GM13976 (cell line): ENCODE measurements at places on chromosomes 1 and 21.

DNA sequence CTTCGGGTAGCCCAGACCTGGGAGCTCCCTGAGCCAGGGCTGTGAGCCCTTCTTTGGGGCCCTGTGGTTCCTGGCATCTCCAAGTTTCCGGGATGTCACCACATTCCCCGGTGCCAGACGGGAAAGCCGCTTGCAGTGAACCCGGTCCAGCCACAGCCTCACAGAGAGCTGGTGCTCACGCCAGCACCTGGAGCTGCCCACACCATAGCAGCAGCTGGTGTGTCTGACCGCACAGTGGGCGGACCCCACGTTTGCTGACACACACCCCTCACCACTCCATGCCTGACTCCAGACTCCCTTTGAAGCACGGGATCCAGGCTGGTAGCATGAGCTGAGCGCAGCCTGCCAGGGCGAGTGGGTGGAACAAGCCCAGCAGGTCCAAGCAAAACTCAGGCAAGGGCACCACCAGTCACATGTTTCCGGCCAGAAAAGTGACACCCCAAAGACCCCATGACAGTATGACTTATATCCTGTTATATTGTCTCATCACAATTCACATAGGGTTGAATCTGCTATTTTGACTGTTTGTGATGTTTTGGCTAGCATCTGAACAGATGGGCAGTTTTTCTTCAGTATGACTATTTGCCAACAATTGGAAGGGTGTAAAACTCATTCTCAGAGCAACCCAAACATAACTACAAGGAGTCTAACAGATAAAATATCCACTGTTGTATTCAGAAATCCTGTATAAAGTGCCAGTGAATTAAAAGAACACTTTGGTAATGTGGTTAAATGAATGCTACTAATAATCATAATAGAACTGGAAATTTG lies 285.4 kb downstream of the SMYD3 start:
- DNase-seq, result no peak

GRCh38 chr1:151902858-151903257 lies 6.5 kb downstream of the THEM4 start:
- no peak for DNase-seq

DNA sequence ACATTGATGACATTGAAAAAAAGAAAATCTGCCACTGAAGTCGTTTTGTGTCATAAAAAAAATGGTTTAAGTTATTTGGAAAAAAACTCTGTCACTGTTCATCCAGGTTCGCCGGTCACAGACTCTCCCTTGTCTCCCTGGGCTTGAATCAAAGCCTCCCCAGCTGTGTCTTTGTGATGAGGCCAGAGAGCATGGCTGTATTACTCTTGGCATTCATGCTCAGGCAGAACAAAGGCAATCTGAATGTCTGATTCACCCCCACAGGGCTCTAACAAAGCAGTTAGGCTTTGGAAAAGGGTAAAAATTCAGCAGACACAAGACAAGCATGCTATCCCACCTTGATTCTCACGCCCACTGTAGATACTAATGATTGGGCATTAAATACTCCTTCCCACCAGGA lies 304.3 kb upstream of the PLD5 start:
- DNase-seq, result no peak

DNA sequence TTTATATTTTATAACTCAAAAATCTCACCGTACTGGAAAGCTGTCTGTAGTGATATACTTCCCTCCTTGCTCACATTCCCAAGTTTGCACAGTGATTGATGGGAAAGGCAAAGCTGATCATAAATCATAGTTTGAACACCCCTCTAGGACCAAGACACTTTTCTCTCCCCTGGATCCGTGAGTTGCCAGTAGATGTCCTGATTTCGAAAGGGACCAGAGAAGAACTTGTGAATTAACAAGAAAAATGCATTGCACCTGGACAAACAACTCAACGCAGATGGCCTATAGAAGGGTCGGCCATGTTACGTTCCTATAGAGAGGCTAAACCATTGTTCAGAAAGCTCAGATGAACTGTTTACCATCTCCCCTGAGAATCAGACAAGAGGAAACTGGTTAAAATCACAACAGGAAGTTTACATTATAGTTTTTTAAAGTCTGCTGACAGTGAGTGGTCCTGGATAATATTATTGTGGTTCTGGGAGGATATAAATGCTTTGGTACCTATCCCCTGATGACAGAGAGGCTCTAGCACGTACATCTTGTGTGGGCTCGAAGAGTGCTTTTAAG lies 124.0 kb upstream of the SLC45A1 start:
- DNase-seq, result no peak

- DNase-seq, result no peak
Measured at GRCh38 chr1:8389958-8390535, 72.1 kb downstream of the SLC45A1 start.

DNA sequence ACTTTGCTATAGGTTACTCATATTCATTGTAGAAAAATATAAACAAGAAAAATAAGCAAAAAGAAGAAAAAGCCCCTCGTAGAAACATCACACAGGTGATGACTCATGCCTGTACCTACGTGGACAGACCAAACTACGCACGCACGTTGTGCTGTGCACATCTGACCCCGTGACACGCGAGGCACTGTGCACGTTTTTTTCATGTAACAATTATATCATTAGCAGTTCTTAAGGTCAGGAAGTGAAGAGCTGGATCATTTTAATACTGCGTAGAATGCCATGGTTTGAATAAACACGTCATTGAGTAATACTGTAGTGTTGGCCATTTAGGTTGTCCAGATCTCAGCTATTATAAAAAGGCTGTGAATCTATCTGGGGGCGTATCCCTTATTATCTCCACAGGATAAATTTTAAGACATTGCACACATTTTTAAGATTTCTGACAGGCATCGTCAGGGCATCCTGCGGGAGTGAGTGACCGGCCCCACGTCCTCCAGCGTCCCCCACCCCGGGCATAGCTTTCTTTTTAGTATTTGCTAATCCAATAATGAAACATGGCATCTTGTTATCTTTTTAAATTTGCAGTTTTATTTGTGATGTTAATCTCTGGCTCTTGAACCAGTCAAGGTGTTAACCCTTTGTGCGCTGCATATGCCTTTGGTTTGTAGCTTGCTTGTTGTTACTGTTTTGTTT lies 23.4 kb upstream of the ADARB1 start:
- no peak for DNase-seq

GRCh38 chr1:184362876-184363275 lies 24.0 kb upstream of the C1orf21 start:
- no peak for DNase-seq

DNA sequence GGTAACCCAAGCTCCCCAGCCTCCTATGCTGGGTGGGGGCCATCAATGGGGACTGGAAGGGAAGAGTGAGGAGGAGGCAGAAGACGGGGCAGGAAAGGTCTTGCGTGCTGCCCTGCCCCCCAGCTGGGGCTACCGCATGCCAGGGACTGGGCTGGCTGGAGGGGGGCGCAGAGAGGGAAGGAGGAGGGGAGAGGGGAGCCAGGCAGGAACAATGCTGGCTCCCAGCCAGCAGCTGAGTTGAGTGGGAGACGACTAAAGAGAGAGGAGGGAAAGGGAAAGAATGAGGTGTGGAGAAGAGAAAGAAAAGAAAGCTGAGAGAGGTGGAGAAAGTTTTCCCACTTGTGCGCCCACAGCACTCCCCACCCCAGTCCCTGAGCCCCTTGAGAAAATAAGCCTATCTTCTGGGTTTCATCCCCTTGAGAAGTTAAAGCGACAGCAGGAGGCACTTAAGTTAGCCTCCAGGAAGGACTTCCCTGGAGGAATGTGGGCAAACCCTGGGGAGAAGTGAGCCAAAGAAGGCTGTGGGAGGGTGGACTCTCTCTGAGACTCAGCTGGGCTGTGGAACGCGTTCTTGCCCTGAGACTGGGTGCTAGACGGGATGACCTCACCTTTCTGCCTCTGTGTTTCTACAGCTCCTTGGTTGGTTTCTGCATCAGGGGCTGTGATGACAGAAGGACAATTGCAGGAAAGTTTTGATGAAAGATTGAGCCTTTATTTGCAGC lies 12.9 kb upstream of the NES start:
- no peak for DNase-seq

GRCh38 chr1:223006917-223007648 lies 136.0 kb downstream of the TLR5 start:
- no peak for DNase-seq

DNA sequence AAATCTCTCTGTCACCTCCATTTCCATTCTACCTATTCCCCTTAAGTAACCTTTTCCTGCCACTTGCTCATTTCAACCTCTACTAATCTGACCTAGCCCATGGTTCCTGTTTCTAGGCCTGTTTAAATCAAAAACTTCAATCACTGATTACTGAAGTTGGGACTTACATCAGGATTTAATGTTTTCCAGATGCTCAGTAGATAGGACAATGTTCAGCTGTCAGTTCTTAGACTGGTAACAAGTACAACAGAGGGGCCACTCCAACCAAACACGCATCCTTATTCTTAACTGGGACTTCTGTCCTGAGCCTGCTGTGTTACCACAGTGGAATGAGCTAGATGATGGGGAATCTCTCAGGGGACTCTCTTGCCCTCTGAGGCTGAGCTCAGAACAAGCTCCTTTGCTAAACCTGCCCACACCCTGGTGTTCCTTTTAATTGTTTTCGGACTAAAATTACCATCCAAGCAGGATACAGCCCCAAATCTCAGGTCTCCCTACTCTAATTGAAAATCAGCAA lies 974.6 kb downstream of the TTLL7 start:
- no peak for DNase-seq

DNA sequence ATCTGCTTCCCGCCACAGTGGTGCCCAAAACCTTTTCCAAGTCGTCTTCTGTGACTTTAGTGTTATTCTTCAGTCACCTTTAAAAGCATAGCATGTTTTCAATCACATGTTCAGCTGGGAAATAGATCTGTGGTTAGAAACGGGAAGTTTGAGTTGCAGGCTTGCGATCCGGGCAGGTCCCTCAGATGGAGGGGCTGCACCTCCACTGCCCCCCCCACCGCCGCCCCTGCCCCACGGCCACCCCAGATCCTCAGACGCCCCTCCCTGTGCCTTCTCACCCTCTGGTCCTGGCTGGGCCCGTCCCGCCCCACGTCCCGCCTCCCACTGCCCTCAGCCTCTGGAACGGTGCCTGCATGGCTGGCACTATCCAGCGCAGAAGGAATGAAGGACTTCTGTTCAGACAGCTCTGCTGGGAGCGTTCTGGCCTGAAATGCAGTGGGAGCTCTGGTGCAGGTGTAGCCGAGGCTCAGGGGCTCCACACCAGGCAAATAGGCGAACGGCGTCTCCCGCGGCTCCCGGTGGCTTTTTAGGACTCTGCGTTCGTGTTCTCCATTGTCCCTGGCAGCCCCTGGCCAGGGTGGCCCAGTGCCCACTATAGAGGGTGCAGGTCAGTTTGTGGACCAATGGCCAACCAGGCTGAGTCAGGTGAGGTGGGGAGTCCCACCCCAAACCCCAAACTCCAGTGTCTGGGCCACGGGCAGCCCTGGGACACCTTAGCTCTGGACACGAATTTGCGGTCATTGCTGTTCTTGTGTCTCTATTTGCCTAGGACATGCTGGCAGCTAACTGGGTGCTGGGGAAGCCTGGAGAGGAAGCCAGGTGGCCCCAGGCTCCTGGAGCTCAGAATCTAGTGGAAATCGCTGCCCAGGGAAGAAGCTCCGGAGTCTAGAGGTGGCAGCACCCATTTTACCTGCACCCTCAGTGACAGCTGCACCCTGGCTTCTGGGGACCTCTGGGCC lies 67.1 kb downstream of the FAAP20 start:
- DNase-seq, result no peak

- DNase-seq, result peak; percentile 79
Measured at GRCh38 chr1:202159534-202160371, 649 bp downstream of the PTPN7 start.

GRCh38 chr1:180085331-180085730 lies 69.3 kb upstream of the QSOX1 start:
- no peak for DNase-seq

DNA sequence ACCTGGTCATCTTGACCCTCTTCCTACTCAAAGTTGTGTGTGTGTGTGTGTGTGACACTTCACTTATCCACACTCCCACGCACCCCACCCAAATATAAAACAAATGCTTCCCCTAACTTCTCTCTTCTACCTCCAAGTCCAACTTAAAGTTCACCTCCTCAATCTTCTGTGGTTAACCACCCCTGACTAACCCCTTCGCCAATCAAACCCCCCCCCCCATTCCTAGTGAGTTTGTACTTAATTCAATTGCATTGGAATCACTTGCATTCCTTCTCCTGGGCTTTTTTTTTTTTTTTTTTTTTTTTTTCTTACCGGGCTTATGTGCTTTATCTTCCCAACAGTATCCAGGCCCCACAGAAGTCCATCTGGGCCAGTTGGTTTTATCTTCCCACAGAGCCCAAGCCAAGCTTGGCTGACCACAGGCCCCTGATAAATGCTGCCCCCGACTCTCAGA lies 78.4 kb downstream of the CD58 start:
- no peak for DNase-seq

DNA sequence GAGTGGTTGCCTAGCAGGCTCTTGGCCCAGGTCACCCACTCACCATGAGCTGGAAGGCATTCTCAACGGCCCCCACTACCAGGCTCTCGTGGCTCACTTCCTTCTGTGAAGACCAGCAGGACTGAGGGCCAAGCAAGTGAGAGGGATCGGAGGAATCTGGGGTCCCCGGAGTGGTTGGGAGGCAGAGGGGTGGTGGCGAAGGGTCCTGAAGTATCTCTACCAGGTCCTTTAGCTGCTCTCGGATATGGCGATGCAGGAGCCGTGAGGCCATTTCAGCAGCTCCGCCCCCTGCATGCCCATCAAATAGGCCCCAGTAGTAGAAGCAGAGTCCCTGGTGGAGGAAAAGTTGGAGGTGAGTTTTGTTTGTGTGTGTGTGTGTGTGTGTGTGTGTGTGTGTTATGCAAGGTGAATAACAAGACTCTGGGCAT lies 2.4 kb downstream of the PPM1J start:
- DNase-seq, result no peak

DNA sequence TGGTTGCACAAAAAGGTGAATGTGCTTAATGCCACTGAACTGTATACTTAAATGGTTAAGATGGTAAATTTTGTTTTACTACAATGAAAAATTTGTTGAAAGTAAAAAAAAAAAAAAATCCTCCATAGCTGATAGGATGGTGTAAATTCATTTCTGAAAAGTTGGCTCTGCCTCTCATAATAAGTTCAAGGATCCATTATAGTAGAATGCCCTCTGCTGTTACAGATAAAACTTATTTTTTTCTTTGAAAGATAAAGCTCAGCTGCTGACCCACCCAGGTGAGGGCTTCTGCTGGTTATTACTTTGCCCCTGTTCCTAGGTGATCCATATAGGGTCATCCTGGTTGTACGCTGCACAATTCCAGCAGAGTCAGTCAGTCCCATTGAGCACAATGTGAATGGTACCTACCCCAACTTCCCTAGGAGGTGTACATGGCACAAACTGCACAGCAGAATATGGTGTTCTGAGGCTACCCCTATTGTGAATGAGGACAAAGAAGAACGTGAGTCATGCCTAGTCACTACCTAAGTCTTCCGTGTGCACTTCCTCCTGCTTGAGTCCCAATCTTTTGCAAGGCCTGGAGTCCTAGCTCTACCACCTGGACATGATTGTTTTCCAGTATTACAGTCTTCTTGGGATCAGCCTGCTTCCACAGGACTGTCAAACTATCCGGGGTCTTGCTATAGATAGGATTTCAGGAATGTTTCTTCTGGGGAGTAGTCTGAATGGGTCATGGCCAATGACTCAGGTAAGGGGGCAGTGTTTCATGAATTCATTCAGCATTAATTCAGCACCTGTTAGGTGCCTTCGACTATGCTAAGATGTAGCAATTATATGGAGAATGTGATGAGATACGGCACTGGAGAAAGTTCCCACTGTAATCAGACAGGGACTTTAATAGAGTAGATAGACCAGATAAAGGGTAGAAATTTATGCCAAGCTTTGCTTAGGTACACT lies 20.8 kb upstream of the CD5L start:
- DNase-seq, result no peak
